ENCODE measurements at places on chromosomes 11 and 22. TPM values are rescaled to one million over a fixed set of nuclear protein-coding genes. Genes with fewer than 3 reads are reported as not detected.
A peak's percentile ranks its signal among the peaks of the same experiment; 100 is the strongest.

CDK2AP2 gene
- 49.1 TPM for total RNA-seq

NCAPH2 gene
- total RNA-seq: 33.4 TPM

SCUBE2 gene
- total RNA-seq: 1.6 TPM

MRGPRX3 gene
- not detected for total RNA-seq

SERPIND1 gene
- total RNA-seq: 1.5 TPM

GGTLC3 gene
- not detected for total RNA-seq

VPS11 gene
- total RNA-seq: 22.0 TPM

- DNase-seq: no peak
Observed at GRCh38 chr11:27998552-27998951, 109.4 kb downstream of the KIF18A start.

DNA sequence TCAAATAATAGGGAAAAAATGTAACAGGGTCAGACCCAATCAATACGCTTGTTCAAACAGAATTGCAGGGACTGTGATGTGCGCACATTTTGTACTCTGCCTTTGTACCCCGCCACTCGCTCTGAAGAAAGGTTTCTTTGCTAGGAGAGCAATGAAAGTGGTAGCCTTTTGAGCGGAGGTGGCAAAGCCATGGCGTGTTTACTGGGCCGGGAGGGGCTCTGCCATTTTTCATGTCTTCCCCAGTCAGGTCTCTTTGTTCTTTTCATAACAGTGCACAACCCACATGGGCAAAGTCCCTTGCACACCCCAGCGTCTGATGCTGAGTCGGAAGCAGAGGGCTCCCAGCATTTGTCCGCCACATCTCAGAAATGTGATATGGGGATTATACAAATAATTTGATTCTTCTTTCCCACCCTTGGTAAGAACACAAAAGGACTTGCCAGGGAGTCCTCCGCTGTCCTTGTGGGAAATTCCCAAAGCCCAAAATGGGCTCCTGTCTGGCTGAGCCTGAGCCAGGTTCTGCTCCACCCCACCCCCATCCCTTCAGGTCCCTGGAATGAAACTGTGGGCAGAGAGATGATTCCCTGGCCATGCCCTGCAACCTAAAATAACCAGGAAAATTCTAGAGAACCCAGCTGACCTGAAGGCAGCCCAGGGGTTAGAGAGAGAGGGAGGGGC lies 36.6 kb downstream of the C11orf58 start:
- DNase-seq: peak; percentile 34

GRCh38 chr11:289712-290620 lies 1.0 kb downstream of the PGGHG start:
- no peak for DNase-seq

DNA sequence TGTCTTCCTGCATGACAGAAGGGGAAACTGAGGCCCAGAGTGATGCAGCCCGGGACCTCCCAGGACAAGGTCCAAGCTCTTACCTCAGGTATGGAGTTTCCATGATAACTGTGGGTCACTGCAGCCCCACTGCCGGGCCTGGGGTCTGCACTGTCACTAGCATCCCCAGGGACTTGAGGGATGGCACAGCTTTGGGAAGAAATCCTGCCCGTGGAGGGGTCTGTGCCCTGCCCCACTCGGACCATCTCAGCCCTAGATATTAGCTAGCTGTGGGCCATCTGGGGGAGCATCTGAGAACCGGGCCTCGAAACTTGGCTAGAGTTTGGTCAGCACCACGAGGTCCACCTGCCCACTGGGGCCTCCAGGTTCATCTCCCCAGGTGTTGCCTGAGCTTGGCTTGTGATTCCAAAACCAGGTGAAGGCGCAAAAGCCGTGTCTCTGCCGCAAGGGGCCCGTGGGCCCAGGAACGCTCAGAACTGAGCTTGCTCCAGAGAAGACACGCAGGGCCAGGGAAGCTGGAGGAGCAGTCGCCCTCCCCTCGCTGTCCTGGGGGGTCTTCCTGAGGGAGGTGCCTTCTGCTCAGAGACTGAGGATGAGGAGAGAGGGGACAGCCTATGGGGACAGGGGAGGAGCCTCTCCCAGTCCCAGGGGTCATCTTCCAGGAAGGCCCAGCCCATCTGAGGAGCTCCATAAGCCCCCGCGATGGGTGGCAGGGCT lies 4.8 kb downstream of the LINC01488 start:
- DNase-seq: no peak

DNA sequence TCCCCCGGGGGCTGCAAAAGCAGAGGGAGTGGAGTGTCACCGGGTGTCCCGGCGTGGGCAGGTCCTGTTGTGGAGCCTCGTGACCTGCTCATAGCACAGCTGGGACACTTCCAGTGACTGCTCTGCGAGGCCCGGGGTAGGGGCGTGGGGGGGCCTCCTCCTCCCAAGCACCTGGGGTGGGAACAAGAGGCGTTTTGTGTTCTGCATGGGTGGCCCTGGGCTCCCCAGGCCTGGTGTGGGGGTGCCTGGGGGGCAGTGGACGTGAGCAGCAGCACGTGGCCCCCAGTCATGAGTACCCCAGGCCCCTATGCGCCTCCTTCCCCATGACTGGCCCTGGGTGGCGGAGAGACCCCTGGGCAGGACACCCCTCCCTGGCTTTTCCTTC lies 104.7 kb downstream of the KCNQ1 start:
- DNase-seq: no peak

- no peak for DNase-seq
Observed at GRCh38 chr11:87215236-87215635, 177.5 kb downstream of the TMEM135 start.

DNA sequence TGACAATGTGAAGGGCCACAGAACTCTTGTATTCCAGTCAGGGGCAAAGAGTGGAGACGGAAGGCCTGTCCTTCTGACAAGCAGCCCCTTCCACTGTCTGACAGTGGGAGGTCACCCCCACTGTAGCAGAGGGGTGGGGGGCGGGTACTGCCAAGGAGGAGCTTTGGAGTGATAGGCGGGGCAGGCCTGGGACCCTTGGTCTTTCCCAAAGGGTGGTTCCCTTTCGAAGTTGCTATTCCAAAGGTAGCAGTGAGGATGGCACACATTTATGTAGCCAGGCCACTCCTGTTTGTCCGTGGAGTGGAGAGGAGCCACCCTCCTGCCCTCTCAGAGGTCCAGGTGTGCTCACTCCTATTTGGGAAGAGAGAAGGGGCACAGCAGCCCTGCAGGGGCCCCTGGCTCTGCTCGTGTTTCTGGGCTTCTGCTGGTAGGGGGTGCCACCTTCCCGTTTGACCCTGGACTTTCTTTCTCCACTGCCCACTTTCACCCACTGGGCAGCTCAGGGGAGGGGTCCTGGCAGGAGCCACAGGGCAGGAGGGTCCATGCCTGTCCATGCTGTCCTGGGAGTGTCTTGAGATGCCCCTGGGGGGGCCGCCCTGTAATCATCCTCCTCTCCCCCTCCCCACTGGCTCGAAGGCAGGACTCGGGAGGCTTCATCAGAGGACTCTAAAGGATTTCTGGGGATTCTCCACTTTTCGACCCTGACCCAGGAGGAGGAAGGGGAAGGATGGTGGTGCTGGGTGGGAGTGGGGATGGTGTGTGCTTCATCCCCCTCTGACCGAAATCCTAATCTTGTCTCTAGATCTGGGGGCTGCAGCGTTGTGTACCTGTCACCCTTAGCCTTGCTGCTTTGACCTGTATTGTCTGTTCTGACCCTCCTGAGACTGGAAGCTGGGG lies 994 bp downstream of the TAGLN start:
- no peak for DNase-seq

DNA sequence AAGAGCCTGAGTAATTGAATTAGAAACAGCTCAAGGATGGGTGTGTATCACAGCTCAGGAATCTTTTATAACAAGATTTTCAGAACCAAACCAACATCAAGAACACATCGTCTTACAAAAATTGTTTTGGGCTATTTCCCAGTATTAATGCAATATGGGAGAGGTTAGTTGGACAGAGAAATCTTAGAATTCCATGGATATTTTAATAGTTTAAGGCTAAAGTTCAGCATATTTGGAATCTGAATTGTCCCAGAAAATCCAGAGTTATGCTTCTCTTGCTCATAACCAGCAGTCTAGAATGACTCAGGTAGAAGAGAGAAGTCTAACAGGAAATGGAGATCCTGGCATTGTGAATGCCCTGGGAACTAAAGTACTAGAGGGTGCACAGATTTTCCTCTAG lies 74.6 kb downstream of the ADM start:
- no peak for DNase-seq

- no peak for DNase-seq
Observed at GRCh38 chr22:41893591-41894375, 21.1 kb downstream of the SHISA8 start.

DNA sequence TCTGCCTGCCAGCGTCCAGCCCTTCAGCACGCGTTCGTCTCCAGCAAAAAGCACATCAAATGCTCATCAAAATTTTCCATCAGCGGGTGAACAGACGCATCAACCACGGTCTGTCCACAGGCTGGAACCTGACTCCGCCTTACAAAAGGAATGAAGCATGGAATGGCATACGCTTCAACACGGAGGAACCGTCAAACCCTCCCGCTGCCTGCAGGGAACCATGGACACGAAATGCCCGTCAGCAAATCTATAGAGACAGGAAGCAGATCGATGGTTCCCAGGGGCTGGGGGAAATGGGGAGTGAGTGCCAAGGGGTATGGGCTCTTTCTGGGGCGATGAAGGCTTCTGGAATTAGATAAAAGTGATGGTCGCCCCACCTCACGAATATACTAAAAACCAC lies 16.2 kb downstream of the TSSC4 start:
- no peak for DNase-seq

GRCh38 chr22:28171115-28171514 lies 252.1 kb upstream of the PITPNB start:
- no peak for DNase-seq

DNA sequence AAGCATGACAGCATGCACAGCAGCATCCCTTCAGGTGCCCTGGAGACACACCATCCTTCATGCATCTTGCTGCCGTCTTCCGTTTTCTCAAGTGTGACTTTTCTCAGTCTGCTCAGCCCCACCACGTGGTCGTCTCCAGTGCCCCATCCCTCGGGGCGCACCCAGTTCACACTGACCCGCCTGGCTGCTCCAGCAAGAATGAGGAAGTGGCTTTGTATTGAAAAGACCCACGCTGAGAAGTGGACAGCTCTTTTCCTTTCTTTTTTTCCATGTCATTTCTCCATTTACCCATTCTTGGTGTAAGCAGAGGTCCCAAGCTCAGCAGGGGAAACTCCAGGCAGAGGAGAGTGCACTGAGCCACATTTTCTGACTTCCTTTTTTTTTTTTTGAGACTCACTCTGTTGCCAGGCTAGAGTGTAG lies 14.5 kb downstream of the SERPINH1 start:
- DNase-seq: no peak

GRCh38 chr11:111538407-111539114 lies 2.0 kb upstream of the LAYN start:
- DNase-seq: no peak

DNA sequence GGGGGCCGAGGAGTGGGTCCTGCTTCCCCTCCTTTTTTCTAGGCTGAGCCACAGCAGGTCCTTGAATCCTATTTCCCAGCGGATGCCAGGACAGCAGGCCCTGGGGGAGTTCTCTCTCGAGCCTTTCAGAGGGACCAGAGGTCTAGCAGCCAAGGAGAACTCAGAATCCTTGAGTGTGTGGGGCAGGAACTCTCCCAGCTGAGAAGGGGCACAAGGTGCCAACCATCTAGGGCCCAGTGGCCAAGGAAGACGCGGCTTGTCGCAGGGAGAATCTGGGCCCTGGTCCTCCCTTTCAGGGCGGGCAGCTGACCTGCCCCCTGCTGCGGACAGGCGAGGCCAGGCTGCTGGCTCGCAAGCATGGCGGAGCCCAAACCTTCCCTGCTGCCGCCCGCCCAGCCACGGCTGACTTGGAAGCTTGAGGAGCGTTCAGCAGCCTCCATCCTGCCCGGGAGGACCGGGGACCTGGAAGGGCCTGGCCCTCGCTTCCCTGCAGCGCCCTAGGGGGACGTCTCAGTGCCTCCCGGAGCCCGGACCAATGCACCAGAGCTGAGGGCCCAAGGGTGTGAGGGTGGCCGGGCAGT lies 972 bp upstream of the TSSC4 start:
- no peak for DNase-seq

- DNase-seq: no peak
Observed at GRCh38 chr11:1744891-1745700, 5.3 kb downstream of the IFITM10 start.

- no peak for DNase-seq
Observed at GRCh38 chr11:128201801-128202200, 385.6 kb downstream of the ETS1 start.

DNA sequence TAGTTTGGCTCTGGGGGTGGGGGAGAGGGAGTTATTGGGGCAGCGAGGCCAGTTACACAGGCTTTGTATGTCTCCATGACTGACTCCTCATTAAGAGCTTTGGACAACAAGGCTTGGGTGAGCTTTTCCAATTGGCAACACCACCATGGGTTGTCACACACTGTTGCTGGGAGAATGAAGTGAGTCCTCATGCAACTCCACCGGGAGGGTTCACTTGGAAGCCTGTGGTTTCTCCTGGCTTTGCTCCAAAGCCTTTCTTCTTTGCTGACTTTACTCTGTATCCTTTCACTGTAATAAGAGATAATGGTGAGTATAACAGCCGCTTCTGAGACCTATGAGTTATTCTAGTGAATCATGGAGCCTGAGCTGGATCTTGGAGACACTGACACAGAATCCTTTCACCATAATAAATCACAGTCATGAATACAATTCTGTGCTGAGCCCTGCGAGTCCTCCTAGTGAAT lies 24.9 kb downstream of the EIF3F start:
- no peak for DNase-seq

GRCh38 chr11:69396051-69396947 lies 85.2 kb upstream of the LINC01488 start:
- no peak for DNase-seq

DNA sequence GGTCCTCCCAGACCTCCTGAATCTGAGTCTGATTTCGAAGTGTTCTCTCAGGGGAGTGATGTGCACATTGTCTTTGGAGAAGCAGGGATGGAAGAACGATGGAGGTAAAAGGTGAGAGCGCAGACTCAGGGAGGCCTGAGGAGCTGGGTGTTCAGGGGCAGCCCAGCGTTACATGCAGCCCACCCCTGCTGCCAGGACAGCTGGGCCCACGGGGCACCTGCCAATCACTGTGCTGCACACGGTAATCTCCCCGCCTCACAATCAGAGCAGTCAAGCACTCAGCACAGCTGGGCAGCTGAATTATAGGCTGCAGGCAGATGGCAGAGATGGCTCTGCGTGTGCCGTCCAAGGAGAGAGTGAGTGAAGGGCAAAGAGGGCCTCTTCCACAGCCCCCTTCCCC lies 17.9 kb upstream of the HTR3A start:
- no peak for DNase-seq

DNA sequence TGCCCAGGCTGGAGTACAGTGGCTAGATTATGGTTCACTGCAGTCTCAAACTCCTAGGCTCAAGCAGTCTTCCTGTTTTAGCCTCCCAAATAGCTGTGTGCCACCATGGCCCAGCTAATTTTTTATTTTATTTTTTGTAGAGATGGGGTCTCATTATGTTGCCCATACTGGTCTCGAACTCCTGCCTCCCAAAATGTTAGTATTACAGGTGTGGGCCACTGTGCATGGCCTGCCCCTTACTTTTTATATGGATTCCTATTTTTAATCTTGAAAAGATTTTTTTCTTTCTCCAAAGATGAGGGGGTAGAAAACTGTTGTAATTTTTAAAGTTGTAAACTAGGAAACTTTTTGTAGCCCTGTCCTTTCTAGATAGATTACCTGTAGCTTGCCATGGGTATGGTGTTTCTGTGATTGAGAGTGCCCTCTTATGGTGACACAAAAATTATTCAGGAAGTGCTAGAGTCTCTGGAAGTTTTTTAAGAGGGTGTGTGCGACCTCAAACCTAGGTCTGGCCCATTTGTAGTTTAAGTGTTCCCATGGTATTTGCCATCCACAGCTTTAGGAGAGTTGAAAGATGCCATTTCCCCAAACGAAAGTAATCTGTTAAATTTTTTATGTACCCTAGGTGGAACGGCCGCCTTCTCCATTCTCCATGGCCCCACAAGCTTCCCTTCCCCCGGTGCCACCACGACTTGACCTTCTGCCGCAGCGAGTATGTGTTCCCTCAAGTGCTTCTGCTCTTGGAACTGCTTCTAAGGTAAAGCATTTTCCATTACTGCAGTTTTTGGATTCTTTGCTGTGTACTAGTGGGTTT lies 32.4 kb downstream of the MCAM start:
- DNase-seq: no peak
